HuH-7 (cell line): ENCODE measurements at places on chromosomes 6 and 20.
A peak's percentile ranks its signal among the peaks of the same experiment; 100 is the strongest.

GRCh38 chr20:32134026-32134425 is 24.5 kb downstream of the TM9SF4 start:
- no peak for DNase-seq

DNA sequence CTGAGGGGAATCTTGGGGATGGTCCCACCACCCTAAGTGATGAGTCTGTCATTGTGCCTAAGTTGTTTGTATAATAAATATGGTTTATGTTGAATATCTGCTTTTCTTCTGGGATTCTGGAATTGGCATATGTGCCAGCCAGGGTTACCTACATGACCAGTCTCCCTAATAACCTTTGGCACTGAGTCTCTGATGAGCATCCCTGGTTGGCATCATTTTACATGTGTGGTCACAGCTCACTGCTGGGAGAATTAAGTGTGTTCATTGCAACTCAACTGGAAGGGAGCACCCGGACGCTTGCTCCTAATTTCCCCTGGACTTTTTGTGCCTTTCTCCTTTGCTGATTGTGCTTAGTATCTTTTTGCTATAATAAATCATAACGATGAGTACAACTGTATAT is 8.1 kb downstream of the SMAP1 start:
- no peak for DNase-seq

DNA sequence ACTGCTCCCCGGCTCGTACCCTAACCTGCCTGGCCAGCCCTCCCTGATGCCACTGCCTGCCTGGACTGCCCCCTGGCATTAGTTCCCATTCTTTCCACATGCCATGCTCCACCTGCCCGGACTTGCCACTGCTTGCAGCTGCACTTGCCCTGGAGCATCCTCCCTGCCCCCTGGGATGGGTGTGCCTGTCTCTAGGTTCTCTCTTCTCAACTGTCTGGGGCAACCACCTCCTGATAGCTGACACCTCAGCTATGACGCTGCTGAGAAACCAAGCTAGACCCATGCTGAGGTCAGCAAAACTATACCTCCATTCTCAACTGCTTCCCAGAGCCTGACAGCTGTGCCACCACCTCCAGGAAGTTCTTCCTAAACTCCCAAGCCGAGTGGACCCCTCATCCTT is 72.1 kb downstream of the PERP start:
- DNase-seq = no peak

DNA sequence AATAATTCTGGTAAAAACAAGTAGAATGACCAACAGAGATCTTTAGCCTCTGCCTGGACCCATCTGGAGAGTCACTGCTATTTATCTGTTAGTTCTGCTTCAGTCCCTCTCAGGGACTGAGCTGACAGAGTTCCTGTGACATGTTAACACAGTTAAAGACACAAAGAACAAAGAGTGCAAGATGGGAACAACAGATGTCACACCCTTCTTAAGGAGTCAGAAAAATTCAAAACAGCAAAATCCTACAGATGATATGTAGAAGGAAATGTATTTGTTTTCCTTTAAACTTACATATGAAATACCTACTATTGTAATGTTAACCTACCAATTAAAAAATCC is 102.2 kb downstream of the FYN start:
- DNase-seq = no peak

GRCh38 chr6:68054756-68055155 is 580.3 kb upstream of the ADGRB3 start:
- DNase-seq = no peak

DNA sequence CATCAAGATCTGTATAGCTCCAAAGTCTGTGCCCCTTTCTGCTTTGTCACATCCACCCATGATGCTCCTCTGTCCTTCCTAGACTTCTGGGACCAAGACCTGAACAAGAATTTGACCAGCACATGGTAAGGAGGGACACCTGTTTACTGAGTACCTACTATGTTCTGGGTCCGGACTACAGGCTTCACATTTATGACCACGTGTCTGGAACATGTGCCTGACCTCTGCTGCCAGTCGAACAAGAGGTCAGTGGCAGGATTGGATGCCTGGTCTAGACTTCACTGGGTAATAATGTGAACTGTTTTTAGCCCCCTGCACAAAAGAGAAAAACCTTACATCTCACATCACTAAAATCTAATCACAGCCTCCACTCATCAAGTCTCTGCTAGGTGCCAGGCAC is 7.3 kb upstream of the PDYN start:
- DNase-seq = no peak

- DNase-seq = no peak
Measured at GRCh38 chr20:31572042-31572700, 32.9 kb upstream of the ID1 start.

GRCh38 chr6:168014428-168014827 is 17.0 kb downstream of the KIF25 start:
- DNase-seq = no peak

DNA sequence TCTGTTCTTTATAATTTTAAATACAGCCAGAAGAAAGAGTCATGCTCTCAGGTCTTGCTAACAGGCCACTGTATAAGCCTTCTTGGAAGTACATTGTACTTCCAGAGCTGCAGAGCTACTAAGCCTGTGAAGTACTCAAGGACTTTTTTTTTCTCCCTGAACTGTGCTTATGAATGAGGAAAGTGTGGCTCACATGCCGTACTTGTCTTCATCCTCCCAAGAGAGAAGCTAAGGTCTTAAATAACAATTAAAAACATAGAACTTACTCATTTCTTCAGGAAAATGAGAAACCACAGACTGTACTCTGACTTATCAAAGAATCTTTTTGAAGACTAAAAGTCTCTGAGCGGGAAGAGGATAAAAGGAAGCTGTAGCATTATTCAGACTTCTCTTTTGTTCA is 218.3 kb downstream of the HTR1B start:
- DNase-seq = no peak

GRCh38 chr6:89567630-89568390 is 70.7 kb downstream of the LYRM2 start:
- DNase-seq = peak; percentile 37

GRCh38 chr6:71124340-71124739 is 164.3 kb upstream of the OGFRL1 start:
- no peak for DNase-seq

DNA sequence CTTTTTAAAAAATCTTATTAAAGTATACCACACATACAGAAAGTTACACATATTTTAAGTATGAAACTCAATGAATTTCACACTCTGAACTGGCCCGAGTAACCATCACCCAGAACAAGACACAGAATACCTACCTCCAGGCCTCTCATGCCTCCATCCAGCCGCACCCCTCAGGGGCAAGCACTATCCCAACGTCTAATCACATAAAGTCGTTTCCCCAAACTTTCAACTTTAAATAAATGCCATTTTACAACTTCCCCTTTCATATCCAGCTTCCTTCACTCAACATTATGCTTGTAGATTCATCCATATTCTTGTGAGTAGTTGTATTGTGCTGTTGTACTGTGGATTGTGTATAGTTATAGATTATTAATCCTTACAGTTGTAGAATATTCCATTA is 539.1 kb downstream of the CD83 start:
- DNase-seq = no peak

GRCh38 chr20:34189572-34190163 is 51.6 kb upstream of the ASIP start:
- DNase-seq = no peak

DNA sequence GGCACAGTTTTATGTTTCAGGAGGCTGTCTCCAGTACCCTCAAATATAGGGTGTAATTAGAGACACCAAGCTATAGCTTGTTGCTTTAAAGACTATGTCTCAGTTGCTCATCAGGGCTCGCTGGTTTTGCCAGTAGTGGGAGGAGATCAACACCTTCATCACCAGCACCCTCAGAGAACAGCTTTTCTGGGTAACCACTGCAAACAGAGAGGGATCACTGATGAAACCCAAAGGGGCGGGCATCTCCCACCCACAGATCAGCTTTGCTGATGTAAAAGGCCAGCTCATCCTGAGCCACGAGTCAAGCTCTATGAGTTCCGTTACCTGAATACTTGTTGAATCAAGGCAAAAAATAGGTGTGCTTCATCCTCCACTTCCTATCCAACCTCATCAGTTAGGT is 187.7 kb downstream of the AIG1 start:
- no peak for DNase-seq

DNA sequence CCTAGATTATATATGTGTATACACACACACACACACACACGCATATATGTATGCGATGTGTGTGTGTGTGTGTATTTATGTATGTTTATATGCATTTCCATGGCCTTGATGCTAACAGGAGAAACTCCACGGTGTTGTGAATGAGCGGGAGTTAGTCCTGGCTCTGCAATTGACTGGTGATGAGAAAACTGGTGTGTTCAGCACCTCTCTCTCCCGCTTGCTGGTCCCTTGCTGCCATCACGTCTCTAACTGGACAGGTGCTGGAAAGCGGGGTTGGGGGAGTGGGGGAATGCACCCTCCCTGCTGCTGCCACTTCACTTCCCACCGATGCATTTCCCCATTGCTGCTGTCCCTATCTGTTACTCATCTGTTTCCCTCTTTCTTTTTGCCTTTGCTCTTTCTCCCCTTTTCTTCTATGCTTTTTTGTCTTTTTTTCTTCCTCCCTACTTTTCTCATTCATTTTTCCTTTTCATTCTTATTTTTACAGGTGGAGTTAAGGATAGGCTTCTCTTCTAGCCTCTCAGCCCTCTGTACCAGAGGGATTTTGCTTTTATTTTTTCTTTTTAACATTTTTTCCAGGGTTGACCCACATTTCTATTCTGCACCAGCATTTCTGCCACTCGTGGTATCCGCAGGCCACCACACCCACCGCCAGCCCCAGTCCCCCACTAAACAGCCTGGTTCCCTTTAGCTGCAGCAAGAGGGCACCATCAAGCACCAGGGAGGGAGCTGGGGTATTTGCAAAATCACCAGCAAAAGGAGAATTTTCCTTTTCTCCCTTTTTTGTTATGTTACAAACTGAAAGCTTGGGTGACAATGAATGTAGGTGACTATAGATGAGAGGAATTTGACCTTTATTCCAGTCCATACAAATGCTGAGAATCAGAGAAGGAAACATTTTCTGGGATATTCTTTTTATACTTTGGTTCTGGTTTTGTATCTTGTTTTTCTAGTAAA is 115.6 kb downstream of the TCP11 start:
- DNase-seq = no peak

- no peak for DNase-seq
Measured at GRCh38 chr20:50528129-50528528, 17.9 kb downstream of the PTPN1 start.

DNA sequence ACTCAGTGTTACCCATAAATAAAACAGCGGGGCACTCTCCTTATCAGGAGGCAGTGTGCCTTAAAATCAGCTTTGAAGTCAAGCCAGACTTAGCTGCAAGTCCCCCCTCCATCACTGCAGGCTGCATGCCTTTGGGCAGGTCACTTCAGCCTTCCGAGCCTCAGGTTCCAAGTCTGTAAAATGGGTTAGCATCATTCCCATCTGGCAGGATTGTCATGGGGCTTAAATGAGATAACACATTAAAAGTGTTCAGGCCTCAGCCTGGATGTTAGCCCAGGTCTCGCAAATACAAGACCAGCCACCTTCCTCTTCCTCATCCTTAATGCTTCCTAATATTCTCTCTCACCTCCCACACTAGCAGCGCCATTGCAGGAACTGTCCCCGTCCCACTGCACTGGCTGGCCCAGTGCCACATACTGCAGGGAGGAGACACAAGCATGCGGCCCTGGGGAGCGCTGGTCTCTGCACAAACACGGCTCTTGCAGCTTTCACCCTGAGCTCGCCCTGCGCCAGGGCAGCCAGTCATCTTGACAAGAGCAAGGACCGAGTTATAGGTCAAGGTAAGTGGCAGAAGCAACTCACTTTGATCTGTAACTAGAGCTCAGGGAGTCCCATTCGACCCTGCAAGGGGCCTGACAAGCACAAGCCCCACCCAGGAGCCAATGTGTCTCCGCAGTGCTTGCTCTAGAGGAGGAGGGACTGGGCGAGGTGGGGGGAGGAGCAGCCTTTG is 564.6 kb upstream of the AGPAT4 start:
- DNase-seq = no peak

GRCh38 chr6:154448448-154449096 is 61.9 kb downstream of the CNKSR3 start:
- peak; percentile 51 for DNase-seq

- DNase-seq = no peak
Measured at GRCh38 chr6:150617062-150617461, 17.4 kb downstream of the PLEKHG1 start.

GRCh38 chr20:46571418-46571817 is 21.0 kb upstream of the OCSTAMP start:
- no peak for DNase-seq
